Stromal cell of bone marrow (primary cell): ENCODE measurements at places on chromosomes 3 and 15.

DNA sequence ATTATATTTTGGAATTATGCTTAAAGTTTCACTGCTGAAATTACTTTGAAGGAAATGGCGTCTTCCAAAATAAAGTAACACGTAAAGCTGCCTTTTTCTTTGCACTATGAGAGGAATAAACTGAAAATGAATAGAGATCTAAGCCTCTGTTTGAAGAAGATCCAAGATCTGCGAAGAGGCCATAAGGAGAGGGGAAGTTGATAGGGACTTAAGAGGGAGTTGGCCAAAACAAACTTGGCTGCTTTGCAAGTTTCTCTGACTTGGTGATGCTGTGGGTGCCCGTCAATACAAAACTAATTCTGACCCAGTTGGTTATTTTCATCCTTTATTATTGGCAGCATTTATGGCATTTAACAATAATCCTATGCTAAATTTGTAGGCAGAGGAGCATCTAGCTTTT lies 190.2 kb upstream of the GBE1 start:
- DNase-seq: no peak

- DNase-seq: no peak
Observed at GRCh38 chr15:39855400-39855799, 64.7 kb downstream of the GPR176 start.

DNA sequence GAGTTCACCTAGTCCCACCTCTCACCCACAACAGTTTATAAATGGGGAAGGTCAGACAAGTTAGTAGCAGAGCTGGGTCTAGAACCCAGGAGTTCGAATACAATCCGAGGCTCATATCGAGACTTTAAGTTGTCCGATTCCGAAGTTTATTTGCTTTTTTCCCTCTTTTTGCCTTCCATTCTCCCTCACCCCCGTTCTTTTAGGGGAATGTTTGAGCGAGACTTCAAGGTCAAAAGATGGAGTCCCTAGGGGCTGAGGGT lies 7.3 kb downstream of the BCL6 start:
- no peak for DNase-seq

DNA sequence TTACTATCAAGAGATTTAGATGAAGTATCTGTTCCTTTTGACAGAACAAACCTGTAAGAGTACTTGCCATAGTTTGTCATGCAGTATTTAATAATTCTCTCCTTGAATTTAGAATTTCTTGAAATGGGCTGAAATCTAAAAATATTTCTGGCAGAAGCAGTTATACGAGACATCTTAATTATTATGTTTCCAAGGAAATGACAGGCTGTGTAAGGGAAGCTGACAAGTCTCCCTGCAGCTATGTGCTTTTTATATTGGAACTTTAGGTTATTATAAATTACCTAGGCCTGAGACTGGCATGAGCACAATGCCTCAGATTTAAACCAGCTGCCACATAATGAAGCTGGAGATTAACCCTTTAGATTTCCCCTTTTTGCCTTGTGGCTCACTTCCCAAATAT lies 365.0 kb upstream of the EPHA6 start:
- no peak for DNase-seq

GRCh38 chr15:66187271-66187670 lies 66.3 kb downstream of the MEGF11 start:
- DNase-seq: no peak

DNA sequence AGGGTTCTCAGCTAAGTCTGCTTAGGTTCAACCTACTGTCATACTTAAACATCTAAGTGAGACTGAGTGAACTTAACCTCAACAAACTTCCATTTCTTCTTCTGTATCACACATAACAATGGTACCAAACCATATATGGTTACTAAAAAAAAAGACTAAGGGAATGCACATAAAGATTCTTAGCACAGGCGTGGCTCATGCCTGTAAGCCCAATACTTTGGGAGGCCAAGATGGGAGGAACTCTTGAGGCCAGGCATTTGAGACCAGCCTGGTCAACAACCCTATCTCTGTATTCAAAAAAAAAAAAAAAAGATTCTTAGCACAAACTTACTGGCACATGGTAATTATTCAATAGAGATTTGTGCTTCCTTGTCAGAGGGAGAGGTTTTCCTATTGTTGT lies 57.9 kb downstream of the ACAP2 start:
- no peak for DNase-seq
